Kidney (tissue), 22 donors: ENCODE measurements at places on chromosomes 2 and 18. TPM values are rescaled to one million over a fixed set of nuclear protein-coding genes. Genes with fewer than 3 reads are reported as not detected.

- H3K27ac ChIP-seq, result no peak overlapping the region
- H3K4me1 ChIP-seq, result no peaks in the 10 kb centered on the region
- no peak for DNase-seq
- no peak overlapping the region for H3K4me3 ChIP-seq
- no peaks in the 10 kb centered on the region for H3K27me3 ChIP-seq
Observed at GRCh38 chr18:7593218-7593819, 26.2 kb downstream of the PTPRM start.

GRCh38 chr2:28997237-28997846, 16.2 kb downstream of the TOGARAM2 start:
- DNase-seq, result no peak
- H3K36me3 ChIP-seq, result no peaks in the 10 kb centered on the region
- no peak overlapping the region for H3K27ac ChIP-seq
- H3K4me1 ChIP-seq, result peaks cover 2% of the 10 kb centered on the region
- no peak overlapping the region for H3K4me3 ChIP-seq

DNA sequence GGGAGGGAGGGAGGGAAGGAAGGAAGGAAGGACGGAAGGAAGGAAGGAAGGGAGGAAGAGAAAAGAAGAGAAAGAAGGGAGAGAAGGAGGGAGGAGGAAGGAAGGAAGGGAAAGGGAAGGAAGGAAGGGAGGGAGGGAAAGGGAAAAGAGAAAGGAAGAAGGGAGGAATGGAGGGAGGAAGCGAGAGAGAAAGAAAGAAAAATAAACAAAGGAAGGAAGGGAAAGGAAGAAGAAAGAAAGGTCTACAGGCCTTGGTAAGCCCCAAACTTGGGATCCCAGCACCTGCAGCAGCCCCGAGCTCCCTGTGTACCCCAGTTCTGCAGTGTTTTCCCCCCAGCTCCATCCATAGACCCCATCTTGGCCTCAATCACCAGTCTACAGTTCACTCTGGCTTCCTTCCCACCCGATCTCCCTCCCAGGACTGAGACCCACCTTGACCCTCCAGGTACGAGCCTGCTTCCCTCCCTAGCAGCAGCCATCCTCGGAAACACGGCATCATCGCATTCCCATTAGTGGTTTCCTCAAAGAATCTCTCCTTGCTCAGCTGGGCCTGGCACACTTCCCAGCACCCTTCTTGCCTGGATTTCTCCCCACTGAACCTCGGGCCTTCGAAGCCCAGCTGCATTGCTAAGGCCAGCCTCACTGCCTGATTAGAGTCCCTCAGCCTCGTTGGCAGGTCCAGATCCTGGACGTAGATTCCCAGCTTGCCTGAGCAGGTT, 46.1 kb upstream of the SH3BP4 start:
- H3K4me3 ChIP-seq, result no peak overlapping the region
- H3K4me1 ChIP-seq, result no peaks in the 10 kb centered on the region
- H3K36me3 ChIP-seq, result no peaks in the 10 kb centered on the region
- no peaks in the 10 kb centered on the region for H3K27me3 ChIP-seq
- no peak overlapping the region for H3K27ac ChIP-seq

- no peak for DNase-seq
- H3K27me3 ChIP-seq, result no peaks in the 10 kb centered on the region
- no peak overlapping the region for H3K27ac ChIP-seq
- no peaks in the 10 kb centered on the region for H3K36me3 ChIP-seq
- peak overlapping the region; percentile 57 for H3K4me3 ChIP-seq
Observed at GRCh38 chr2:239399921-239400595, 762 bp downstream of the HDAC4 start.

The PLGLB1 gene
- polyA plus RNA-seq, result 3.3 TPM

The IDH1 gene
- polyA plus RNA-seq, result 95.7 TPM

The PKP4 gene
- 120 TPM for polyA plus RNA-seq

DNA sequence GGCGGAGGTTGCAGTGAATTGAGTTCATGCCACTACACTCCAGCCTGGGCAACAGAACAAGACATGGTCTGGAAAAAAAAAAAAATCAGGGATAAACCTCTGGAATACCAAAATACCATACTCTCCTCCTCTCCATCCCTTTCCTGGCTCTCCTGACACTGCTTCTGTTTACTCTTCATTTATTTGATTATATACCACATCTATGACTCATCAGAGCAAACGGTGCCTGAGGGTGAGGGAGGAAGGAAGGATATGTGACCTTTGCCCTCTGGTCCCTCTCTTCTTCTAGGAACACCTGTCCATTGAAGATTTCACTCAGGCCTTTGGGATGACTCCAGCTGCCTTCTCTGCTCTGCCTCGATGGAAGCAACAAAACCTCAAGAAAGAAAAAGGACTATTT, 30.0 kb downstream of the VIL1 start:
- H3K36me3 ChIP-seq, result peaks cover 5% of the 10 kb centered on the region
- H3K27me3 ChIP-seq, result no peaks in the 10 kb centered on the region
- no peak for DNase-seq
- H3K4me3 ChIP-seq, result no peak overlapping the region

The TBC1D8 gene
- polyA plus RNA-seq, result 7.4 TPM

DNA sequence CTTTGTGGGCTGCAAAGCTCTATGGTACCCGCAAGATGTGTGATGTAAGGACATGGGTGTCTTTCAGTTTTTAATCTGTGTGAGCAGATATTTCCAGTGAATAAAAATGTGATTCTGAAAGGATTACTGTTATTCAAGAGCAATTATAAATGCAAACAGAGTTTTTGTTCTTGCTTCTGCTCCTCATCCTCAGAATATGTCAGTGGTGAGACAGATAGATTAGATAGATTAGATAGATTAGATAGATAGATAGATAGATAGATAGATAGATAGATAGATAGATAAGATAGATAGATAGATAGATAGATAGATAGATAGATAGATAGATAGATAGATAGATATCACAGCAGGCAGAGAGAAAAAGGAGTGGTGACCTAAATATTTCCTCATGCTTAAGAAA, 142.6 kb downstream of the RTN4 start:
- no peaks in the 10 kb centered on the region for H3K4me1 ChIP-seq
- DNase-seq, result no peak

DNA sequence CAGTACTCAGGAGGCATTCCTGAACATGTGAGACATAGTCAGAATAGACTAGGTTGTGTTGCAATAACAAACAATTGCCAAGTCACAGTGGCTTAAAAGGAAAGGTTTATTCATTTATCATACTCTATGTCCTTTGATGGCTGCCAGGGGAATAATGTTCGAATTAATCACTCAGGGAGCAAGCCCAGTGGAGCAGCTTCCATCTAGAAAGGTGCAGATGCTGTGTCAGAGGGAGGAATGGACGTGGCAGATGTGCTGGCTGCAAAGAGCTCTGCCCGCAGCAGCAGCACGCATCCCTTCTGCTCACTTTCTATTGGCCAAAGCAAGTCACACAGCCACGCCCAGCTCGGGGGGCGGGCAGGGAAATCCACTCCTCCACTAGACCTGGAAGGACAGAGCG, 105.9 kb upstream of the AQP4 start:
- DNase-seq, result no peak
- no peaks in the 10 kb centered on the region for H3K36me3 ChIP-seq
- H3K27me3 ChIP-seq, result no peaks in the 10 kb centered on the region
- H3K4me3 ChIP-seq, result no peak overlapping the region
- no peaks in the 10 kb centered on the region for H3K4me1 ChIP-seq
- no peak overlapping the region for H3K27ac ChIP-seq

DNA sequence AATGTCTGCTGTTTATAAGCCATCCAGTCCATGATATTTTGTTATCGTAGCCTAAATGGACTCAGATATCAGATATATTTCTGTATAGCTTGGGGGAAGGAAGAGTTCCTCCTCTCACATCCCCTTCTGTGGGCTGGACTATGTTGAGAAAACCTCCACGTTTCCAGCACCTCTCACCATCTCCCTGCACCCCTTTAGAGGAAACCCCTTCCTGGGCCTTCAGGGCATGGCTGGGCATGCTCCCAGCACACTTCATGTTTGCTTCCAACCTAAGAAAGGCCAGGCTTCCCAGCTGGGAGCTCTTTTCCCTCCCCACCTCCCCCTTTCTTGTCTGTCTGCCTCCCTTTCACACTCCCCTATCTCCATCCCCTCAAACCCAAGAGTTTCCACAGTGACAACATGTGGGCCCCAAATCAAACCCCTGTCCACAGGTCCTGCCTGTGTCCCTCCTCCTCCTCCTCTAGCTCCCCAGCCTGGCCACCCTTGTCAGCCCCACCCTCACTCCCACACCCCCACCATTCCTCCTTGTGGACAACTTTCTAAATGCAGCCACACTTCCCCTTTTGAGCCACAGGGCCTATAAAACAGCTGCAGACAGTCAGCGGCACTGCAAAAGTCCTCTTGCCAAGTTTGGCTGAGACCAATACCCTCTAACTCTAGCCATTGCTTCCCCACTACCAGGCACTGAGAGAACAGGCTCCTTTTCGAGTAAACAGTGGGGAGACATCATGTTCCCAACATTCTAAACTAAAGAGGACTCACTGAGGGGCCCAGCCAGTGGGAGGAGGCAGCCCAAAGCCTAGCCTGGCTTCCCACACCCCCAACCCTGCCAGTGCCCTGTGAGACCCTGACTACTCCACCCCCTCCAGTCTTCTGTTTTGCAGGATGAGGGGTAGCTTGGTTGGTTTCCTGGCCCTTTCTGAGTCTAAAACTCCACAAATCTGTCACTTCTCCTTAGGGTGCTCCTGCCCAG, 120.5 kb downstream of the ZFP36L2 start:
- no peaks in the 10 kb centered on the region for H3K36me3 ChIP-seq
- no peak for DNase-seq
- H3K4me3 ChIP-seq, result no peak overlapping the region
- H3K27me3 ChIP-seq, result no peaks in the 10 kb centered on the region
- H3K4me1 ChIP-seq, result peaks cover 5% of the 10 kb centered on the region
- H3K27ac ChIP-seq, result peak overlapping the region; percentile 51

GRCh38 chr2:188441288-188441947, 149.7 kb downstream of the GULP1 start:
- H3K4me3 ChIP-seq, result no peak overlapping the region
- no peaks in the 10 kb centered on the region for H3K4me1 ChIP-seq
- H3K27me3 ChIP-seq, result no peaks in the 10 kb centered on the region
- H3K36me3 ChIP-seq, result no peaks in the 10 kb centered on the region
- H3K27ac ChIP-seq, result no peak overlapping the region

DNA sequence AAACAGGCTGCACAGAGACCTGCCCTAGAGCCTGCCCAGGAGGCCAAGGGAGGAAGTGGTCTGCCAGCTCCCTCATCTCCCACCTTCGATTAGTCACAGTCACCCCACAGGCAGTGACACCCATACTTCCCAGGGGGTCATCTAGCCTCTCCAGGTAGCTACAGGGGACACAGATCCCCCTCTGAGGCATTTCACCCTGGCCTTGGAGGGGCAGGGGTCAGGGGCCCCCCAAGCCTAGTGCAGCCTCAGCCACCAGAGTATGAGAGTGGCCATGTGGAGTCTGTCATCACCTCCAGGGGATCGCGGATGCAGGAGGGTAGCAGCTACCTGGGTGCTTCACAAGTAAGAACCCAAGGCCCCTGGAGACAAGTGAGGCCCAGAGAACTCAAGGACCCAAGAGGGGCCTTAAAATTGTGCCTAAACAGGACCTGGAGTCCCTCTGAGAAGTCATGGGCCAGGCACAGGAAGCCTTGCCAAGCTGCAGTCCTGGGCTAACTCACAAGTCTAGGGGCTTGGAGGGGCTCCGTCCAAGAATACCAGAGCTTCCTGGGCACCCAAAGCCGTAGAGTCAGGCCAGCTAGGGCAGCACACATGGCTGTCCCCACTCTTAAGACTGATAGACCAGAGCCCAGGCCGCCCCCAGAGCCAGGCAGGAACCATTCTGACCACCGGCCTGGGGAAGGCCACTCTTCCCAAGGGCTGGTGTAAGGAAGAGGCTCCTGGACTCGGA, 354.3 kb upstream of the ID2 start:
- H3K27ac ChIP-seq, result no peak overlapping the region
- no peaks in the 10 kb centered on the region for H3K36me3 ChIP-seq
- H3K27me3 ChIP-seq, result no peaks in the 10 kb centered on the region
- DNase-seq, result no peak
- H3K4me1 ChIP-seq, result no peaks in the 10 kb centered on the region

DNA sequence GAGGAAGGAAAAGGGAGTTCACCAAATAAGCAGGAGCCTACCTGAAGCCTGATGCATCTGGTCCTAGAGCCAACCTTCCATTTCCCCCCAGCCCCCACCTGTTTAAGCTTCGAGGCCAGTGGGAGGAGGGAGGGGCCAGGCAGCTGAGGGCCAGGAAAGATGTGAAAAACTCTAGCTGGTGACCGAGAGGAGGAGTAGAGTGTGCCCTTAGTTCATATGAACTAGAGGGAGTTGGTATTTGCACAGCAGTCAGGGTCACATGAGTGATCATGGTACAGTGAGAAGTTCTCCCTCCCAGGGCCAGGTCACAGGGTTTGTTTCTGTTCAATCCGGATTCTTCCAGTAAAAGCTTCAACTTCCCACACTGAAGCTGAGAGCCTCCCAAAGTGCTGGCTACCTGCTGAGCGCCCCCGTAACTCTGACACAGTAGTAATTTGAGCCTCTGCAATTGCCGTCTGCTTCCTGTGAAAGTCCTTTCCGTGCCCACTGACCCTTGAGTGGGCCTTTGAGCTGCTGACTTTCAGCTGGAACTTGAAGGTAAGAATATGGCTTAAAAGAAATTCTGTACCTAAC, at the start of gene SULT1C2:
Gene SULT1C2 (plus strand): TSS at position 362 of the 573 bp plus-strand sequence. CDS start 4,773 bp downstream, outside the sequence.
- H3K27ac ChIP-seq, result peak within 1 kb of the TSS; percentile 96
- H3K4me1 ChIP-seq, result peaks cover 10% of the 10 kb centered on the region
- peaks cover 1% of the 10 kb centered on the region for H3K36me3 ChIP-seq
- H3K4me3 ChIP-seq, result peak within 1 kb of the TSS; percentile 78

- H3K36me3 ChIP-seq, result no peaks in the 10 kb centered on the region
- no peak overlapping the region for H3K27ac ChIP-seq
- H3K27me3 ChIP-seq, result no peaks in the 10 kb centered on the region
Observed at GRCh38 chr2:125797192-125797591, 858.8 kb upstream of the GYPC start.

- no peak for DNase-seq
- no peak overlapping the region for H3K4me3 ChIP-seq
- no peaks in the 10 kb centered on the region for H3K27me3 ChIP-seq
- H3K27ac ChIP-seq, result no peak overlapping the region
- H3K36me3 ChIP-seq, result no peaks in the 10 kb centered on the region
- no peaks in the 10 kb centered on the region for H3K4me1 ChIP-seq
Observed at GRCh38 chr18:62693659-62694058, 21.7 kb upstream of the PHLPP1 start.

The MEX3C gene
- 9.5 TPM for polyA plus RNA-seq

The ATP6V1B1 gene
- polyA plus RNA-seq, result 400 TPM

- H3K4me1 ChIP-seq, result no peaks in the 10 kb centered on the region
- DNase-seq, result no peak
- no peaks in the 10 kb centered on the region for H3K36me3 ChIP-seq
- H3K4me3 ChIP-seq, result no peak overlapping the region
- no peaks in the 10 kb centered on the region for H3K27me3 ChIP-seq
Observed at GRCh38 chr2:70580352-70580751, 26.7 kb upstream of the TGFA start.

GRCh38 chr2:19851116-19851695, 50.6 kb downstream of the TTC32 start:
- no peak overlapping the region for H3K27ac ChIP-seq
- DNase-seq, result no peak
- no peak overlapping the region for H3K4me3 ChIP-seq
- H3K4me1 ChIP-seq, result no peaks in the 10 kb centered on the region
- no peaks in the 10 kb centered on the region for H3K36me3 ChIP-seq

The MAP2 gene
- polyA plus RNA-seq, result 3.6 TPM
